ENCODE measurements at places on chromosomes 6 and 20.

DNA sequence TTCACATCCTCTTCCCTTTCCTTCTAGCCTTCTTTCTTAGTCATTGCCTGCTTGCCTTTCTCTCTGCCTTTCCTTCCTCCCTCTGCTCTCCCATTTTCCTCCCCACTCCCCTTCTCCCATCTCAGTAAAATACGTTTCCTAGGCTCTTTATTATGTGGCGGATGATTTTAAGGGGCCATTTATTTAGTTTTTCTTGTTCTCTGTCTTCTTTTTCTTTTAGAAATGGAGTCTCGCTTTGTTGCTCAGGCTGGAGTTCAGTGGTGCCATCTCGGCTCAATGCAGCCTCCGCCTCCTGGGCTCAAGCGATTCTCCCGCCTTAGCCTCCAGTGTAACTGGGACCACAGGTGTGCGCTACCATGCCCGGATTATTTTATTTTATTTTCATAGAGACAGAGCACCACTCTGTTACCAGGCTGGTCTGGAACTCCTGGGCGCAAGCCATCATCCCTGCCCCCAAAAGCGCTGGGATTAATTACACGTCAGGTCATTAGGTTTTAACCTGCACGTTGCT, 1.5 kb downstream of the MTHFD1L start:
- no peaks in the 10 kb centered on the region for H3K27me3 ChIP-seq
- peak overlapping the region; percentile 93 for H3K27ac ChIP-seq
- H3K36me3 ChIP-seq: no peaks in the 10 kb centered on the region
- peaks cover 25% of the 10 kb centered on the region for H3K4me1 ChIP-seq

GRCh38 chr6:144844596-144844995, 559.5 kb downstream of the UTRN start:
- peaks cover 5% of the 10 kb centered on the region for H3K36me3 ChIP-seq
- H3K4me3 ChIP-seq: no peak overlapping the region
- H3K4me1 ChIP-seq: no peaks in the 10 kb centered on the region
- DNase-seq: no peak
- H3K27me3 ChIP-seq: no peaks in the 10 kb centered on the region
- H3K27ac ChIP-seq: no peak overlapping the region

- DNase-seq: no peak
- no peak overlapping the region for H3K4me3 ChIP-seq
- H3K36me3 ChIP-seq: peaks cover 8% of the 10 kb centered on the region
- no peaks in the 10 kb centered on the region for H3K27me3 ChIP-seq
Observed at GRCh38 chr6:144480473-144480872, 195.3 kb downstream of the UTRN start.

- no peak overlapping the region for H3K27ac ChIP-seq
- H3K4me3 ChIP-seq: no peak overlapping the region
- DNase-seq: no peak
- H3K4me1 ChIP-seq: no peaks in the 10 kb centered on the region
- no peaks in the 10 kb centered on the region for H3K36me3 ChIP-seq
Observed at GRCh38 chr6:5095236-5095635, 10.1 kb downstream of the PPP1R3G start.

GRCh38 chr20:38665094-38665493, 59.2 kb upstream of the SLC32A1 start:
- H3K27ac ChIP-seq: no peak overlapping the region
- H3K36me3 ChIP-seq: no peaks in the 10 kb centered on the region
- H3K27me3 ChIP-seq: peaks cover 16% of the 10 kb centered on the region
- no peak overlapping the region for H3K4me3 ChIP-seq
- no peaks in the 10 kb centered on the region for H3K4me1 ChIP-seq

- DNase-seq: peak; percentile 90
- H3K4me3 ChIP-seq: no peak overlapping the region
- H3K36me3 ChIP-seq: no peaks in the 10 kb centered on the region
- no peaks in the 10 kb centered on the region for H3K27me3 ChIP-seq
- H3K27ac ChIP-seq: peak overlapping the region; percentile 9
Observed at GRCh38 chr20:10469599-10469998, 34.5 kb downstream of the SLX4IP start.

DNA sequence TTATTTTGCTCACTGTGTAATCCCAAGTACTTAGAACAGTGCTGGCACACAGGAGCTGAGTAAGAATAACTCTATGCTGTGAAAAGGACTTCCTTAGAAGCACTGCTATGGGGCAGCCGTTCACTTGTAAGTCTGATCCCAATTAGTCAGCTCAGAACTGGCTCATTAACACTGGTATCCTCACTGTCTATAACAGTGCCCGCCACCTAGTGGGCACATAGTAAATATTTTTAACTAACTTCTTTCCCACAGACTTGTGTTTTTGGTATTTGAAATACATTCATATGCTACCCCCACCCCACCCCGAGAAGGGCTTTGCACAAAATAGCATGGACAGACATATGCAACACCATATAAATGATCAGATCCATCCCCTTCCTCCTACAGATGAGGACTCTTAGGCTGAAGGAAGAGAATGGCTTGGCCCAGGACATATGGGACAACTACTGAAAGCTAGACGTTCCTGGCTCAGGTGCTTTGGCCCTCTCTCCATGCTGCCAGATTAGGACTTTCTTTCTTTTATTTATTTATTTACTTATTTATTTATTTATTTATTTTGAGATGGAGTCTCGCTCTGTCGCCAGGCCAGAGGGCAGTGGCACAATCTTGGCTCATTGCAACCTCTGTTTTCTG, 47.1 kb downstream of the DST start:
- no peaks in the 10 kb centered on the region for H3K4me1 ChIP-seq
- DNase-seq: peak; percentile 76
- H3K4me3 ChIP-seq: no peak overlapping the region
- peaks cover 16% of the 10 kb centered on the region for H3K36me3 ChIP-seq

DNA sequence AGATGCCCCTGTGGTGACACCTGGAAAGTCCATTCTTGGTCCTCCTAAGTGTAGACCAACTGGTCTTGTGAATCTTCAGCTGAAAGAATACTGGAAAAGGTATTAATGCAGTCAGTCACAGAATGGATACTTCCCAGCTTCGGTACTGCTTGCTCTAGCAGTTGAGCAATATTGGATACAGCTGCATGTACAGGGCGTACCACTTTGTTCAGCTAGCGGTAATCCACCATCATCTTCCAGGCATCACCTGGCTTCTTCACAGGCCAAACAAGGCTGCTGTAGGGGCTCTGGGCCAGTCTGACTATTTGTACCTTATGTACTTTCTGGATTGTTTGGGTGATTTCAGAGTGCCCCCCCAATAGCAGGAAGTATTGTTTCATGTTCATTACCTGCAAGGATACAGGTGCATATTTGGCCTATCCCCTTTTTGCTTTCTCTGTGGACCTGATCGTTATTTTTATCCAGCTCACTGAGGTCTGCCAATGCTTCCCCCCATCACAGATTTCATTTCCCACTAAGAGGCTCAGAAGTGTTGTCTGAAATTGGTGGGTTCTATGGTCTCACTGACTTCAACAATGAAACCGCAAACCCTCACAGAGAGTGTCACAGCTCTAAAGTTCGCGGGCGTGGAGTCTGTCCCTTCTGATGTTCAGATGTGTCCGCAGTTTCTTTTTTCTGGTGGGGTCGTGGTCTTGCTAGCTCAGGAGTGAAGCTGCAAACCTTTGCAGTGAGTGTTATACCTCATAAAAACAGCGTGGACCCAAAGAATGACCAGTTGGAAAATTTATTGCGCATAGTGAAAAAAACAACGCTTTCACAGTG, 52.2 kb downstream of the TRIM27 start:
- H3K4me1 ChIP-seq: peaks cover 4% of the 10 kb centered on the region
- no peak overlapping the region for H3K4me3 ChIP-seq
- no peaks in the 10 kb centered on the region for H3K36me3 ChIP-seq
- H3K27ac ChIP-seq: no peak overlapping the region

DNA sequence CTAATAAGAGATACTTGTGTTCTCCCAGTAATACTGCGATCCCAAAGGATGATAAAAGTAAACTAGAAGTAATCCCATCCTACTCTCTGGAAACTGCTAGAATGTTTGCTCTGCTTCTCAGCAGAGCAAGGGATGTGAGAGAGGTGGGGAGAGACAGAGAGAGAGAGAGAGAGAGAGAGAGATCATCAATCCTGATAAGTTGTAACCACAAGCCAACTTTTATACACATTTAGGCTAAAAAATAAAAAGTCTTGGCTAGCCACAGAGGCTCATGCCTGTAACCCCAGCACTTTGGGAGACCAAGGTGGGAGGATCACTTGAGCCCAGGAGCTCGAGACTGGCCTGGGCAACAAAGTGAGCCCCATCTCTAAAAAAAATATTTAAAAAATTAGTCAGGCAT, 16.0 kb upstream of the TRIM38 start:
- no peaks in the 10 kb centered on the region for H3K4me1 ChIP-seq
- H3K27me3 ChIP-seq: no peaks in the 10 kb centered on the region
- no peak for DNase-seq
- H3K4me3 ChIP-seq: no peak overlapping the region
- no peaks in the 10 kb centered on the region for H3K36me3 ChIP-seq

DNA sequence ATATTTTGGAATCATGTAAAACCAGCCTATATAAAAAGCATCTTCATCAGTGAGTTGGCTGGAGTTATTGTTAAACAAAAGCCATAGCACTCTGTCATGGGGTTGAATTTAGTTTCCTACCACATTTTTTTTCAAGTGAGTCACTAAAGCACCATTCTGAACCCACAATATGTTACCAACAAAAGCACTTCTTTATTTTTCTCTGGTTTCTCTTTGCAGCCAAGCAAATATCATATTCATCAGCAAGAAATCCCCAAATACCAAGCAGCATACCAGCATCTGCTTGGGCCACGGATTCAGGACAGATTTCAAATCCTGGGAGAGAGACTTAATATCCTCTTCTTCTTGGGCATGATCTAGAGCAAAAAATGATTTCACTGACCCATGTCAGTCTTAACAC, 441.4 kb downstream of the BCKDHB start:
- no peak overlapping the region for H3K27ac ChIP-seq
- DNase-seq: no peak
- no peaks in the 10 kb centered on the region for H3K36me3 ChIP-seq
- H3K4me1 ChIP-seq: no peaks in the 10 kb centered on the region

DNA sequence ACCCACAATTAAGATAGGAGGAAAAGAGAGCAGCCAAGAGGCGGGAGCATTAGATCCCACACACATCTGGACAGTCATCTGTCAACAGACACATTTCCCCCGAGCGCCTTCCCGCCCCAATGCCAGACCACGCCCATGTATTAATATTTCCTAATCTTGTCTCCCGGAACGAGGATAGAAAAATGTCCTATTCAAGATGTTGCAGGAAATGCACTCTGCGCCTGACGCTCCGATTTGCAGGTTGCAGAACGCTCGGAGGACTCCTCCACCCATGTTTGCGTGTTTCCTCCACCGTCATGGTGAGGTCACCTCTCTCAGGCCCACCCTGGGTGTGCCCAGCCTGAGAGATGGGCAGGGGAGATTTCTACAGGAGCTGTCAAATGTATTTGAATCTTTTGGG, 215.2 kb downstream of the TAF4 start:
- H3K27ac ChIP-seq: no peak overlapping the region
- H3K36me3 ChIP-seq: no peaks in the 10 kb centered on the region
- no peaks in the 10 kb centered on the region for H3K27me3 ChIP-seq
- DNase-seq: no peak
- H3K4me3 ChIP-seq: no peak overlapping the region
- no peaks in the 10 kb centered on the region for H3K4me1 ChIP-seq

DNA sequence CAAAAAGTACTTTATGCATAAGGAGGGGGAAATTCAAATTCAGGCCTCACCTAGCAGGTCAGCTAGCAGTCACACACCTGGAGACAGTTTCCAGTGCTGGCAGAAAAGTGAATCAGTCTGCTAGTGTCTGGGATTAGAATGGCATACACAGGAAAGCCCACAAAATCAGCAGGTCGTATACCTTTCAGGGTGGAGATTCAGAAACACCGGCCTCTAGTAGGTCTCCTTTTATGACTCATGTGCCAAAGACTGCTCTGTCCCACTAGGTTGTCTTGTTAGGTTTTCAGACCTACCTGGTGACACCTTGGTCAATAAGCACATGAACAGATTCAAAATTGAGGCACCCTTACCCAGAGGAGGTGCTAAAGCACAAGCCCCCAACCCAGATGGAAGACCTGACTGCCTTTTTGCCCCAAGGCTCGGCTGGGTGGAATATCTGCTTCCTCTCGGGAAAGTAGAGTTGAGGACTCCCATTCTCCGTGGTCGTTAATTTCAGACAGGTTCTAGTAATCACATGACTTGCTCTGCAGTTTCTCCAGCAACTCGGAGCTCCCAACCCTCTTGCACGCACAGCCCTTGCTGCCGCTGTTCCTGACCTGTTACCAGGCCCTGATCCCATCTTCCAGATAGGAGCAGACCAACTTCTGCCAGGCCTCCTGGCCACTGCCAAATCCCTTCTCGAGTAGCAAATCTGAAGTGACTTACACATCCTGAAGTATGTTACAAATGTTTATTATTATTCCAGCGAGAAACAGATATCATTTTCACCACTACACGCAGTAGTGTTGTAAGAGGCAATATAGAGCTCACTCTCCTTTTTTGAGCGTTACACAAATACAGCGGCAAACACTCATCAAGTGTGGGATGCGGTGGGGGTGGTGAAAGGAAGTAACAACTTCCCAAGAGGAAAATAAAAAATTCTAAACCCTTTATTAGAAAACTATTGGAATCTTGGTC, 46.6 kb downstream of the AGPAT4 start:
- H3K27ac ChIP-seq: no peak overlapping the region
- no peaks in the 10 kb centered on the region for H3K36me3 ChIP-seq
- no peak overlapping the region for H3K4me3 ChIP-seq
- DNase-seq: peak; percentile 30

DNA sequence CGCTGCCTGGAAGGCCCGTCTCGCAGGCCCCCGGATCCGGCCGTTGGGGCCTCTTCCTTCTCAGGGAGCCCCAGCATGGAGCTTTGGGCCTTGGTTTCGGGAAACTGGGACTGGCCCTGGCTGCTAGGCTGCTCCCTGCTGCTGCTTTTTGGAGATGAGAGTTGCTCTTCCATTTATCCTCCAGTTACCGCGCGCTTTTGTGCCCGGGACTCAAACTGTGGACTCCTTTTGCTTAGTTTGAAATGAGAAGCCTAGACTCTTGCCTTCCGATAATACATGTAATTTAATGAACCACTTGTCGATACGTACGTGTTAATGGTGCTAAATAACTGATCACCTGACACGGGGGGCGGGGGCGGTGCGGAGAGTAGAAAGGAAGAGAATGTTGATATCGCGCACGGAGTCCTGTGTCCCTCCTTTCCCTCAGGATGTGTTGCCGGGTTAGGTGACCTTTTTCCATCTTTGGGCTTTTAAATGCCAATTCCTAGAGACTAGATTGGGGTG, 968 bp downstream of the PHF3 start:
- H3K27ac ChIP-seq: peak overlapping the region; percentile 83
- DNase-seq: peak; percentile 65
- H3K36me3 ChIP-seq: no peaks in the 10 kb centered on the region
- H3K4me3 ChIP-seq: peak overlapping the region; percentile 75
- H3K27me3 ChIP-seq: peaks cover 11% of the 10 kb centered on the region

All from endothelial cell of umbilical vein (primary cell).